ENCODE measurements at places on chromosomes 3 and 15. TPM values are rescaled to one million over a fixed set of nuclear protein-coding genes. Genes with fewer than 3 reads are reported as not detected.

COLQ gene
- 2.9 TPM for total RNA-seq

PLSCR4 gene
- total RNA-seq = not detected

GATM gene
- total RNA-seq = 1.4 TPM

LMCD1 gene
- total RNA-seq = 1.3 TPM

HIGD2B gene
- total RNA-seq = 0.27 TPM

RHCG gene
- not detected for total RNA-seq

TTC21A gene
- 1.6 TPM for total RNA-seq

VWA5B2 gene
- total RNA-seq = not detected

MOBP gene
- not detected for total RNA-seq

SLC26A6 gene
- 38.3 TPM for total RNA-seq

PSMA4 gene
- total RNA-seq = 303 TPM

ILDR1 gene
- total RNA-seq = not detected

BRK1 gene
- 59.4 TPM for total RNA-seq

PYGO1 gene
- not detected for total RNA-seq

C2CD4A gene
- total RNA-seq = 0.14 TPM

All from activated naive CD4-positive, alpha-beta T cell treated with anti-CD3 and anti-CD28 coated beads, Interleukin-2, amount 50 U/mL, for 72 hours (primary cell).